ENCODE measurements at places on chromosomes 7 and 10.

GRCh38 chr10:10647331-10647730, 370.3 kb upstream of the CELF2 start:
- no peak for DNase-seq

DNA sequence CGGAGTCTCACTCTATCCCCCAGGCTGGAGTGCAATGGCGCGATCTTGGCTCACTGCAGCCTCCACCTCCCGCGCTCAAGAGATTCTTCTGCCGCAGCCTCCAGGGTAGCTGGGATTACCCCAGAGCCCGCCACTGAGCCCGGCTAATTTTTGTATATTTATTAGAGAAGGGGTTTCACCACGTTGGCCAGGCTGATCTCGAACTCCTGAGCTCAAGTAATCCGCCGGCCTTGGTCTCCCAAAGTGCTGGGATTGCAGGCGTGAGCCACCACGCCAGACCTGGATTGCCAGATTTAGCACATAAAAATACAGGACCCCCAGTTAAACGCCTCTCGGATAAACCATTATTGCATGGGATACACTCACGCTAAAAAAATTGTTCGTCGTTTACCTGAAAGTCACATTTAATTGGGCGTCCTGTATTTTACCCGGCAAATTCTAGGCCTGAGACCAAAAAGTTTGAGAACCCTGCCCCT, 375 bp upstream of the GATAD1 start:
- DNase-seq = no peak

DNA sequence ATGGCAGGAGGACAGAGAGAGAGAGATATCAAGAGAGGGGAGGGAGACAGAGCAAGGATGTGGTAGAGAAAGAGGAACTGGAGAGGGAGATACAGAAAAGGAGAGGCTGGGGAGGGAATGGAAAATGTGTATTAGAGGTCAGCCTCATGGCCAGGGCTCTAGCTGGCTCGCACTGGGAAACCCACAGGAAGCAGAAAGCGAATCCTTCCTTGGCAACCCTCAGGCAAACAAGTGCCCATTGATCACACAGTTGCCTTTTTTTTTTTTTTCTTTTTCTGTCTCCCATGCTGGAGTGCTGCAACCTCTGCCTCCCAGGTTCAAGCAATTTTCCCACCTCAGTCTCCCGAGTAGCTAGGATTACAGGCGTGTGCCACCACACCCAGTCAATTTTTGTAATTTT, 391.2 kb downstream of the TYW1 start:
- DNase-seq = no peak

- DNase-seq = no peak
These were observed 6.0 kb downstream of the PPIA start for GRCh38 chr7:44802418-44803025.

DNA sequence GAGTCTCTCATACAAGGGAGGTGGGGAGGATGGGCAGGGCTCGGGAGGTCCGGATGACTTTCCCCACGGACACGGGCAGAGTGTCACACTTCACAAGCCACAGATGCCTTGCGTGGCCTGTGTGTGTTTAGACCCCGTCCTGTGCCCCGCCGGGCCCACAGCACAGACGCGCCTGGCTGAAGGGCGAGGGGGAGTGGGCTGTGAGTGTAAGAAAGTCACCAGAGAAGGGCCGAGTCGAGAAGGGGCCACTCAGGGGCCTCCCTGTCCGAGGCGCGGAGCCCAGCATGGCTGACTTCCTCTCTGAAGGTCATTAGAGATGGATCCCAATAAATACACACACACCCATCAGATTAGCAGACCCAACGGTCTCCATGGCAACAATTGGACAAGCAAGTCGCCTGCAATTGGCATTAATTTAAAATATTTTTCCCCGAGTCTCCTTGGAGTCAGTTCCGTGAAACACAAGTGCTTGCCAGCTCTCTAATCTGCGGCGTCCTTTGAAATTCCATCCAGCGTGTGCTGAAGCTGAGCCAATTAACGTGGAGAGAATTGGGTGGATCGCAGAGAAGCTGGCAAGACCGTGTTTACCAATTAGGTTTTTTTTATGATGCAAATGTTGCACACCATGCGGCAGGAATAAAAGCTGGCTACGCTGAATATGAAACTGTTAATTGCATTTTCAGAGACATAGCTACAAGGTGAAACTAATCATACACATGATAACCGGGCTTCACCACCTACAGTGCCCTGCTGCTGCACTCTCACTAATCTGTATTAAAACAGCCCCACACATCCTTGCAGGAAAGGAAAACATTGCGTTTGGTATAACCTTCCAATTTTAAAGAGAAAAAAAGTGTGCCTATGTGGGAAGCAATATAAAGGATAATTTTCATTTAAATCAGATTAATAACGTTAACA, 571.2 kb downstream of the PTPRN2 start:
- DNase-seq = no peak

DNA sequence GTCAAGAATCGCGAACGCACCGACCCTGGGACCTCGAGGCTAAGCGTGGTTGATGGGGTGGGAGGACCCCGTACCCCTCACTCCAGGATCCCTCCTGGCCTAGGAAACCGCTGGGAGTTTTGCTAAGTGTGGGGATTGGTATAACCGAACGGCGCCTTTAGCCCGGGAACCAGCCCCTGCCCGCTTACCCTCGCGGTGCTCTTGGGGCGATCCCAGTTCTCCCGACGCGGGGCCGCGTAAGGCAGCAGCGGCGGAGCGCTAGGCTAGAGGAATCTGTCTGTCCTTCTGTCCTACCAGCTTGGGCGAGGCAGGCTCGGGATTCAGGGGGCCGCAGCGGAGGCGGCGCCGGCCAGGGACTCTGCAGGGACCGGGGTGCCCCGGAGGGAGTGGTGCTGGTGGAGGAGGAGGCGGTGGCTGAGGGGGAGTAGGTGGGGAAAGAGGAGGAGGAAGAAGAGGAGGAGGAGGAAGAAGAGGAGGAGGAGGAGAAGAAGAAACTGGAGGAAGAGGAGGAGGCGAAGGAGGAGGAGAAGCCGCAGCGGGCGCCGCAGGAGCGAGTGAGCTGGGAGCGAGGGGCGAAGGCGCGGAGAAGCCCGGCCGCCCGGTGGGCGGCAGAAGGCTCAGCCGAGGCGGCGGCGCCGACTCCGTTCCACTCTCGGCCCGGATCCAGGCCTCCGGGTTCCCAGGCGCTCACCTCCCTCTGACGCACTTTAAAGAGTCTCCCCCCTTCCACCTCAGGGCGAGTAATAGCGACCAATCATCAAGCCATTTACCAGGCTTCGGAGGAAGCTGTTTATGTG, 439 bp upstream of the EMX2 start:
- DNase-seq = no peak

GRCh38 chr7:81839708-81840369, 70.0 kb upstream of the HGF start:
- no peak for DNase-seq

- no peak for DNase-seq
These were observed 294.3 kb downstream of the CTNNA3 start for GRCh38 chr10:67401711-67402110.

GRCh38 chr10:34327184-34327583, 487.9 kb downstream of the PARD3 start:
- no peak for DNase-seq

- no peak for DNase-seq
These were observed 22.3 kb downstream of the BTBD16 start for GRCh38 chr10:122293156-122293960.

DNA sequence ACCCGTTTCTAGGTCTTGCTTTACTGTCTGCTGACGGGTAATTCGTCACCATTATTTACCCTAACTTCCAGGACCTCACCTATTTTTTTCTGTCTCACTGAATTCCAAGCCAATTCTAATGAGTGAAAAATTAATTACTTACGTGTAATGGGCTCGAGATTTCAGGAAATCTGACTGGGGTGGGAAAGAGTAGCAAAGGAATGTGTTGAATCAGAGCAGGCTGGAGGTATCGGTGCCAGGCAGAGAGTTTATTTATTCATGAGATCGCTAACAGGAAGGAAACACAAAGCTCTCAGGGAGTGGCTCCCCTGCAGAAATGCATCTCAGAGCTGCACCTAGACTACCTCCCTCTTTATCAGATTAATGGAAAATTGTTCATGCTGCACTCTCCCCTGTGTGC, 4.0 kb upstream of the DIP2C start:
- DNase-seq = no peak

DNA sequence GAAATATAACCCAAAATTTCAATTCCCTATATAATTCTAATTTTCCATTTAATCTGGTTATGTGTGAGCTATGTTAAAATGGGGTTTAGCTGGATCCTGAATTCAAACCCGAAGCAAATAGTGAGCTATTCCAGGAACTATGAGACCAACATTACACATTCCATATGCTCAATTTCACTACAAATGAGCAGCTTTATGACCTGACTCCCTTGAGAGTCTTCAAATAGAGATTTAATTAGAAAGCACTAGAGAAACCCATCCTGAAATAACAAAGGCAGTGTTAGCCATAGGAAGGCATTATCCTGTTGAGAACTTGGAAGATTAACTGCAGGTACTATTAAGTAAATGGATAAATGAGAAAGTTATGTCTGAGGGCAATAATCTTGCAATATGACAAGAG, 890.0 kb downstream of the GRM8 start:
- no peak for DNase-seq

- DNase-seq = no peak
These were observed 112.7 kb downstream of the CPXM2 start for GRCh38 chr10:123778719-123779517.

DNA sequence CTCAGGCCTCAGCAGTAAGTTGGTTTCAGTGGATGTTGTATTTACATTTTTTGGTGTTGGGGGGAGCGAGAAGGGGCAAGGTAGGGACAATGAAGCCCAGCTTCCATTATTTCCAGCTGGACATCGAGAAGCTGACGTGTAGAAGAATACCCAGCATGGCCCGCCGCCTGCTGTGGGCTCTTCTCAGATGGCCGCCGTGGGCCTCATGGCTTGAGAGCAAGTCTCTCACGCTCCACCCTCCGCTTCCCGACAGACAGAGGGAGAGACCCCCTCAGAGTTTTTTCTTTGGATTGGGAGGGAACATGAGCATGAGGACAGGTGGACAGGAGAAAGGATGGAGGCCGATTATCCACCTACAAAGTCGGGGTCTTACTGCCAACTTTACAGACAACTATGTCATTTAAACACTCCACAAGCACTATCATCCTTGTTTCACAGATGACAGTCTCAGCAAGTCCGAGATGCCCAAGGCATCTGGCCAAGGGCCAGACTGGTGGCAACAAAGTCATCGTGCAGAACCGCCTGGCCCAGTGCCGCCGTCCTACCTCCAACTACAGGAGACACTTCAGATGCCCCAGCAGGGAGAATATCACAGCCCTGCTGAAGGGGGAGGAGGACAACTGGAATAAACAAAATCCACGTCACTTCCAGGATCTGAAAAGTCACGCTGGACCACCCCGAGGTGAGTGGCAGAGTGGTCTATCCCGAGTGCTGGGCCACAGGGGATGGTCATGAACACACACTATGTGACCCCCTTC, 195.9 kb downstream of the DIP2C start:
- no peak for DNase-seq

DNA sequence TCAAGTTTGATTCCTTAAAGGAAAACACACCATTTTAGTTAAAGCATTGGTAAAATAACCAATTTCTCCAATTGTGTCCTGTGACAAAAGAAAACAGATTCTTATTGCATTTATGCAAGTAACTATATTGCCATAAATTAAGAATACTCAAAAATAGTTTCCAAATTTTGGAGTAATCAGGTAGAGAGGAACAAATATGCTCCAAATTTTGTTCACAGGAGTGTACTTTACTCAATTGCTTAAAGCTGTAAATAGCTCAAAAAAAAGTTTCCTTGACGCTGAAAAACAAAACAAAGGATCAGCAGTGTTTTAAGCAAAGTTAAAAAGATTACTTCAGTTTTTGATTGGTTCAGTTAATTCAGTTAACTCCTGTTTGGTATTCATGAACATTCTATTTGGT, 52.2 kb upstream of the INHBA start:
- DNase-seq = no peak

DNA sequence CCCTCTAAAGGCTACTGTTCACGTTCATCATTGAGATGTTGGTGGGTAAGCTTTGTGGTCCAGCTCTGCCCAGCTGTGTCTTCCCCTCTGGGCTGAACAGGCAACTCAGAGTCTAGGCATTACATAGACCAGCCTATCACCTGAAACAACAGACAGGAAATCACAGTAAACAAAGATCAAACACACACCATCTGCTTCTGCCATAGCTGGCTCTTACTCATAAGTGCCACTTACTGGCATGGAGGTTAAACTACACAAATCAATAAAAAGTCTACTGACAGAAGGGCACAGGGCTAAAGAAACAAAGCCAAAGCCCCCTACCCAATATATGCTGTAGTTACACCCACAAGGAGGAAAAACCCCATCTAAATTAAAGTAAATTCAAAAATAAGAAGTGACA, 35.0 kb downstream of the SEPTIN14 start:
- no peak for DNase-seq

Data from CD4-positive, alpha-beta T cell treated with Interferon gamma for 1 hour (primary cell).